Left cardiac atrium (tissue), 4 donors: ENCODE measurements at places on chromosomes 2 and 18. TPM values are rescaled to one million over a fixed set of nuclear protein-coding genes. Genes with fewer than 3 reads are reported as not detected.

DNA sequence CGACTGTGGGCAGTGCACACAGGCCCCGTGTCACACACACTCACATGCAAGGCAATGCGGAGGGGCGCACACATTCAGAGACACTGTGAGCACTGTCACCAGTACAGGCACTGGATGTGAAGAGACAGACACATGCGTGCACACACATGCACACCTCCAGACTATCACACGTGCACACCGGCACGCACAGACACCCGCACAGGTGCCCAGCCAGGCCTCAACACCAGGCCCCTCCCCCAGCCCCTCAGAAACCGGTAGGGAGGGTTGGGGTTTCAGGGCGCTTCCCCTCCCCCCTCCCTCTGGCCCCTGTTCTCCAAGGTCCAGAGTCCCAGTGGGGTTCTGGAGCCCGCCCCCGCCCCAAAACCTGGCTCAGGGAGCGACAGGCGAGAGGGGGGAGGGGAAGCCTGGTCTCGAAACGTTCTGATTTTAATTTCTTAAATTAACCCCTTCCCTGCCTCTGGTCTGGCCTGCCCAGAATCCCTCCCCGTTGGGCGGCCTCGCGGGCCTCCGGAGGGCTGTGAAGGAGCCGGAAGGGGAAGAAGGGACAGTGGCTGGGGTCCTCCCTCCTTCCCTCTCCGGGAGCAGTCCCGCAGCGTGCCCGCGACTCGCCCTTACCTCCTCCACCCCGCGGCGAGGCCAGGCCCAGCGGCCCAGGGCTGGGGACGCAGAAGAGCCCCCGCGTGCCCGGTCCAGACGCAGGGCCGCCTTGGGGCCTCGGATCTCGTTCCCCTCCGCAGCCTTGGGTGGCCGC is 558 bp downstream of the FBXO41 start:
- no peak for DNase-seq

GRCh38 chr2:186614373-186614772 is 24.5 kb downstream of the ITGAV start:
- DNase-seq, result no peak

GRCh38 chr18:60984510-60984909 is 348.7 kb upstream of the CDH20 start:
- DNase-seq, result no peak

ZNF521 gene
- 29.4 TPM for total RNA-seq

FHOD3 gene
- 119 TPM for total RNA-seq

RNU2-63P gene
- total RNA-seq, result 2.4 TPM

DNA sequence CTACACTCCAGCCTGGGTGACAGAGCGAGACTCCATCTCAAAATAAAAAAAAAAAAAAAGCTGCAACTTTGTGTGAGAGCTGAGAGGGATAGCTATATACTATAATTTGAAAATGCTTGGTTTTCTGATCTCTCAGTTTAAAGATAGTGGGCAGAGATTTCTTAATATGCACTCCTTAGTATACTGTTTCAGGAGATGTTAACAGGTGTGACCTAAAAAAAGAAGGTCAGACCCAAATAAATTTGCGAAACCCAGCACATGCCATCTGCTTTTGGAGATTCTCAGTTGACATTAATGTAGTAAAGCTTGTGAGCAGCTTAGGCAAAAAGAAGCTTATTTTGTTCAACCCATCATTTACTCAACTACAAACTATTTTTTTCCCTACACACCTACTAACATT is 37.4 kb downstream of the ZC3H6 start:
- DNase-seq, result no peak

GRCh38 chr2:69082430-69082997 is 69.5 kb downstream of the ANTXR1 start:
- DNase-seq, result peak; percentile 66

GRCh38 chr2:160014227-160014626 is 48.2 kb downstream of the PLA2R1 start:
- DNase-seq, result no peak

- DNase-seq, result no peak
These were observed 9.3 kb downstream of the NCK2 start for GRCh38 chr2:105754011-105754410.

PIK3C3 gene
- total RNA-seq, result 32.3 TPM

AOX1 gene
- 16.6 TPM for total RNA-seq

DNA sequence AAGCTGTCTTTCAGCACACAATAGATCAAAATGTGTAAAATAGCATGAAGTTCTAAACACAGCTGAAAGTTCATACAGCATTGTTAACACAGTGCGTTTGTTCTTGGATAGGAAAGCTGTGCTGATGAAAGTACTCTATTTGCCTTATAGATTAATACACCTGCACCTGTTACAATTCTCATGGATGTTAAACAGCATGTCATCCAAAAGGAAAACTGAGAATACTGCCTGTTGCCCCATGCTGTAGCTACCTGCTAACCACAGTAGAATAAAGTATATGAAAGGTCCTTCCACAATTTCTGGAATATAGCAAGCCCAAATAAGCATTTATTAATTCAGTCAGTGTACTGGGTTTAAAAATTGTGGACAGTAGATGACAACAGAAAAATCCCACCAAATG is 166.7 kb upstream of the DTNA start:
- DNase-seq, result no peak

VWA3B gene
- total RNA-seq, result not detected

DNA sequence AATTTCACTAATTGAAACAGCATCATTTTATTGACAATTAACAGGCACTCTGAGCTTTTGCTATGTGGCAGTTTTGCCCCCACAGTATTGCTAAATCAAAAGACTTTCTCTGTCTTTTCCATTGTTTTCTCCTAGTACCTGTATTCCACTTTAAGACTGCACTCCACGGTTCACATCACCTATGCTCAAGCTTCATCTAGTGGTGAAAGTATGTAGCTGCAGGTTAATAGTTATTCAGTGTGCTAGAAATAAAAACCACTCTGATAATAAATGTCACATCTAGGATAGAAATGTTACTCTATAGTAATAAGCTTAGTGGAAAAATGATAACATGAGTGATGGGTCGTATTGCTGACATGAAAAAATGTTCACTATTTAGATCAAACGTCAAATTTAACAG is 24.6 kb downstream of the ARL6IP6 start:
- DNase-seq, result no peak

DNA sequence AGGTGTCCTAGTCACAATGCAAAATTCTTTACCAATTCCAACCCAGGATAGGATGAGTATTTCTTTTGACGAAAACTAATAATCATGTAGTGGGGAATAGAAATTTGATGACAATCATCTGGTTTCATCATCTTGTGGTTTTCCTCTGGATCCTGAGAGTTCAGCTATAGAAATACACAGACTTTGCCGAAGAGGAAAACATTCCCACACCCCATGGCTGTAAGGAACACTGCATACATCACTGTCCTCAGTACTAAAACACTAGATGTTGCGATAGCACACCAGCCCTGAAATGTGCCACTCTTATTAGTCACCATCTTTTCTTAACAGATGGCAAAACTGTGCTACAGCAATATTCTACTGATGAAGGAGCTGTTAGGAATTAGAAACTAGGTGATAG is 29.4 kb downstream of the CERKL start:
- DNase-seq, result no peak

DNA sequence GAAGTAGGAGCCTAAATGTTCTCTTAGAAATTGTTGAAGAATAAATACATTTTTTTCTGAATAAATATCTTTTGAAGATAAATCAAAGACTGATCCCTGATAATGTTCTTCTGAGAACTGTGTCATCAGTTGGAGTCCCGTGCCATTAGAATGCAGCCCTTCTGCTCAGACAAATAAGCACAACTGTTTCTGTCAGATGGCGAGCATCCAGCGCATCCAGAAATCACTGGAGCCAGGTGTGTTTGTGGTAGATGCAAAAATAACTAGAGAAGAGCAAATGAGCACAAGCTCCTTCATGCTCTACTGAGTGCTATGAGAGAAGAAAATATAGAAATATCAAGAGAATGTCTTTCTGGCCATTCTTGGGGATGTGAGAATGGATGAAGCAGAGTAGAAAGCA is 573.7 kb downstream of the THSD7B start:
- no peak for DNase-seq

MAPK4 gene
- 64.4 TPM for total RNA-seq

GRCh38 chr18:75681538-75682115 is 254.1 kb upstream of the SMIM21 start:
- no peak for DNase-seq

DNA sequence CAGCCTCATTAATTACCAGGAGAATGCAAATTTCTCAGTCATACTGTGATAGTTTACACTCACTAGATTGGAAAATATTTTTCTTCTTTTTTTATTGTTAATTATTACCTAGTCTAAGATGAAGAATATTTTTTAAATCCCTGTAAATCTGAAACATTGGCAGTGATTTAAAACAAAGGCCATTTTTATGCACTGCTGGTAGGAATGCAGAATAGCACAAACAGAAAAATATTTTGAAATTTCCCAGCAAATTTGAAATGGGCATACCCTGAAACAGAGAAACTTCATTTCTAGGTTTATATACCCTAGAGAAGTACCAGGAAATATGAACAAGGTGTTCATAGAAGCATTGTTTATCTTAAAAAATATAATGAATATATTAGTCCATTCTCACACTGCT is 31.0 kb downstream of the DYNAP start:
- DNase-seq, result no peak

- no peak for DNase-seq
These were observed 83.8 kb upstream of the TLK1 start for GRCh38 chr2:171244466-171244969.

DNA sequence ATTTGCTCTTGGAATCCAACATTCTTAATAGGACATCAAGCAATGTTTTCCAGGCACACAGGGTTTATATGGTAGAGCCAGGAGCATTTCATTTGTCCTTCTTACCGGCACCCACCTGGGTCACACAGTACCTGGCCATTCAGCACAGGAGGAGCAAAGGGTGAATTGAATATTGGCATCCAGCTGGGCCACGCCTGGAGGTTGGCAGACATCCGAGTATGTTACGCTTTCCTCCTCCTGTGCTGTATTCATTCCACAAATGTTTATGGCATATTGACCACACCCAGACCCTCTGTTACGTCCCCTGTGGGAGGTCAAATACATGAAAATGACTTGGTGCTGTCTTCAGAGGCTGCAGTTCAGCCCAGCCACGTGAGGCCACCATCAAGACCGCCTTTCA is 206.2 kb downstream of the RTP5 start:
- no peak for DNase-seq

GRCh38 chr2:47062681-47063537 is 92.2 kb downstream of the STPG4 start:
- DNase-seq, result no peak

APCDD1 gene
- total RNA-seq, result 48.3 TPM

GRCh38 chr2:118131771-118132170 is 43.5 kb downstream of the INSIG2 start:
- no peak for DNase-seq

- no peak for DNase-seq
These were observed 284.7 kb upstream of the ZC3H15 start for GRCh38 chr2:186201371-186201770.

GRCh38 chr2:36633470-36634092 is 35.6 kb upstream of the FEZ2 start:
- DNase-seq, result no peak

DNA sequence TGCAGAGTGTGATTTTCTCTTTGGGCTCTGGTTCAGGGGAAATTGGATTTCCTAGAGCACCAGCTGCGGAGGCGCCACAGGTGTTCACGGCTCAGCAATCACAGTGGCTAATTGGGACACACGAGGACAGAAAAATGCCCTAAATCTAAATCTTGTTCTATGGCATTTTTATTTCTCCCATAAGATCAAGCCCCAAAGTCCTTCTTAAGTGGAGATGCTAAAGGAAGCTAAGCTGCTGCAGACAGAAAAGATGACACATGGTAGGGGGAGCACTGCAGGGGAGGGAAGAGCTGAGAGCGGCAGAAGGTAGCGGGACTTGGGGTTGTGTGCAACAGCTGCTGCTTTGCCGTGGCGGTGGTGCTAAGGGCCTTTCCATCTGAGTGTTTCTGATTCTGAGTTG is 280.6 kb downstream of the MYT1L start:
- DNase-seq, result no peak

DNA sequence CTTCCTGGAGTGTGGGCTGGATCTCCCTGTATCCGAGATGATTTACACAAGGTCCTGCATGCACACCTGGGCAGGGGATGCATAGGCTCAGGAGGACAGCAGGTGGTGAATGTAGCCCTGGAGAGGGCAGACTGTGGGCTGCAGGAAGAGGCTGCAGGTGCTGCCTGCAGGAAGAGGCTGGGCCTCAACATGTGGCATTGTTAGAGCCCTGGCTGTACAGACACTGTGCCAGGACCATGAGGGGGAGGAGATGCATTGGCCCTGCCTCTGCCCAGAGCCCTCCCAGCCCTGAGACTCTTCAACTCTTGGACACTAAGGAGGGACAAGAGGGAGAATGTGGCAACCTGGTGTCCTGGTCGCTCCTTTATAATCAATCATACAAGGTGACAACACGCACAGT is 392.8 kb downstream of the TNS1 start:
- DNase-seq, result no peak

- no peak for DNase-seq
These were observed 25.5 kb downstream of the SLC4A5 start for GRCh38 chr2:74317701-74318100.

- no peak for DNase-seq
These were observed 30.2 kb downstream of the NRP2 start for GRCh38 chr2:205712508-205712907.

GRCh38 chr2:14535156-14535555 is 97.4 kb upstream of the LRATD1 start:
- no peak for DNase-seq

B3GNT7 gene
- 4.5 TPM for total RNA-seq

TMEM182 gene
- 126 TPM for total RNA-seq

RBMS1 gene
- 74.8 TPM for total RNA-seq

- DNase-seq, result no peak
These were observed 413.5 kb downstream of the TMX3 start for GRCh38 chr18:68301441-68301840.

GRCh38 chr18:75029481-75029880 is 179.5 kb downstream of the PTGR3 start:
- no peak for DNase-seq

DNA sequence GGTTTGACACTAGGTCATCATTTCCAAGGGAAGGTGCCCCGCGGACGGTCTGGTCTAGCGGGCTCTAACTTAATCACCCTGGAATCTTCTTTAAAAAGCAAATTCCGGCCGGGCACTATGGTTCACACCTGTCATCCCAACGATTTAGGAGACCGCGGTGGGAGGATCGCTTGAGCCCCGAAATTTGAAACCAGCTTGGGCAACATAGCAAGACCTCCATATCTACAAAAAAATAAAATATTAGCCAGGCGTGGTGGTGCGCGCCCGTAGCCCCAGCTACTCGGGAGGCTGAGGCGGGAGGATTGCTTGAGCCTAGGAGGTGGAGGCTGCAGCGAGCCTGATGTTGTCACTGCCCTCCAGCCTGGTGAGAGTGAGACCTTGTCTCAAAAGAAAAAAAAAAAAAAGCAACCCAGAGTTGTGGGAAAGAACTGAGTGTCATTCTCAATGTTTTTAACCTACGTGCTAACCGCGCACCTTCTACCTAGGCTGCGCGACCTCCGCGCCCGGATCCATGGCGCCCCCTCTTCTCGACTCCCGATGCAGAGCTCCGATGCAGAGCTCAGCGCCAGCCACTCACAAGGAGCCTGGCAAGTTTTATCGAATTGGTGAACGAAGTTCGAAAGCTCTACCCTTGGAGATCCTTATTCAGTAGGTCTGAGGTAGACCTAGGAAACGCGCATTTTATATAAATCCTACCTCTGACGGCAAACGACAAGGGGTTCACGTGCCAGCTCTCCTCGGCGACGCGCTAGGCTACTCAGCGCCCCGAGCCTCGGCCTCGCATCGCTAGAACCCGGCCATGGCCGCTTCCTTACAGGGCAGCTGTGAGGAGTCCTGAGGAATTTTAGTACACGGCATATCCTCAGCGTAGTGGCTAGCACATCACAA is 888 bp upstream of the TWSG1 start:
- DNase-seq, result peak; percentile 31

GRCh38 chr18:3402982-3403451 is 47.0 kb upstream of the TGIF1 start:
- DNase-seq, result no peak
